ENCODE measurements at places on chromosomes 2 and 18.
A peak's percentile ranks its signal among the peaks of the same experiment; 100 is the strongest.

DNA sequence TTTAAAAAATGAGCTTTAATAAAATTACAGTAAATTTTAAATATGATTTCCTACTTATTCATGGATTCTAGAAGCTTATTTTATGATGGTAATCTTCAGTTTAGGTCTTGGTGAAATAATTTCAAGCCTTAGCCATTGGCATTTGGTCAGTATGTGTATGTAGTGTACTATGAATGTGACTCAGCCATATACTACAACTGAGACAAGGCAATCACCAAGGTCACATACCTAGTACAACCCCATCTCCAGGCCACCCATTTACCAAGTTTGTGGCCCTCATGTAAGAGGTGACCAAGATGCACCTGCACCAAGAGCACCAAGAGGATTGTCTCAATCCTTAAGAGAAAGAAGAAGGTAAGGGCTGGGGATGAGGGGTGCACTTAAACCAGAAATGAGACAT is 54.8 kb upstream of the FRZB start:
- no peak for DNase-seq

DNA sequence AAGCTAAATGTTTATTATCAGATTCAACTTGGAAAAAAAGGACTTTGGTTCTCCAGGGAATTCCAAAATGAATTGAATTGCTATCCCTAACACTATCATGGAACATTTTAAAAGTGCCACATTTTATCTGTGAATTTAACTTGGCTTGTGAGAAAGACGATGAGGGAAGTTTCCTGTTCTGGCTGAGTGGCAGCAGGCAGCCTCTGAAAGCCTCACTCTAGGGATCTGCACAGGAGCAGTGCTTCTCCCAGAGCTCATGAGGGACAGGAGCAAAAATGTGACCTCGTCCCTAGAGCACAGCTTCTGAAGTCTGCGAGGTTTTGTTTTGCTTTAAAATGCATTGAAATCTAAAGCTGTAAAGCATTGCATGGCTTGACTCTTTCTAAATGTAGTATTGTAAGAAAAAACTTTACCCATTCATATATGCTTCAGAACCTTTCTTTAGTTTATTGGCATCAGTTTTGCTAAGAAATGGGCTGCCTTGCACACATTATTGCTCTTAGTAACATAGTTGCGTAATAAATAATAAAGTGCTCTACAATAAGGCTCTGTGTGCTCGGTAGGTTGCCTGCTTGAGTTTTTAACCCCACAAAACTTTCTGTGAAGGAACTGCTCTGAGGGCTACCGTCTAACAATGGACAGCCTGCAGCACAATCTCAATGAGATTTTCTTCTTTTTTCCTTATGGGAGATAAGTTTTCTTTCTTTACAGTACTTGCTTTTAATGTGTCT is 136.2 kb upstream of the CDCA7 start:
- DNase-seq = peak; percentile 10

DNA sequence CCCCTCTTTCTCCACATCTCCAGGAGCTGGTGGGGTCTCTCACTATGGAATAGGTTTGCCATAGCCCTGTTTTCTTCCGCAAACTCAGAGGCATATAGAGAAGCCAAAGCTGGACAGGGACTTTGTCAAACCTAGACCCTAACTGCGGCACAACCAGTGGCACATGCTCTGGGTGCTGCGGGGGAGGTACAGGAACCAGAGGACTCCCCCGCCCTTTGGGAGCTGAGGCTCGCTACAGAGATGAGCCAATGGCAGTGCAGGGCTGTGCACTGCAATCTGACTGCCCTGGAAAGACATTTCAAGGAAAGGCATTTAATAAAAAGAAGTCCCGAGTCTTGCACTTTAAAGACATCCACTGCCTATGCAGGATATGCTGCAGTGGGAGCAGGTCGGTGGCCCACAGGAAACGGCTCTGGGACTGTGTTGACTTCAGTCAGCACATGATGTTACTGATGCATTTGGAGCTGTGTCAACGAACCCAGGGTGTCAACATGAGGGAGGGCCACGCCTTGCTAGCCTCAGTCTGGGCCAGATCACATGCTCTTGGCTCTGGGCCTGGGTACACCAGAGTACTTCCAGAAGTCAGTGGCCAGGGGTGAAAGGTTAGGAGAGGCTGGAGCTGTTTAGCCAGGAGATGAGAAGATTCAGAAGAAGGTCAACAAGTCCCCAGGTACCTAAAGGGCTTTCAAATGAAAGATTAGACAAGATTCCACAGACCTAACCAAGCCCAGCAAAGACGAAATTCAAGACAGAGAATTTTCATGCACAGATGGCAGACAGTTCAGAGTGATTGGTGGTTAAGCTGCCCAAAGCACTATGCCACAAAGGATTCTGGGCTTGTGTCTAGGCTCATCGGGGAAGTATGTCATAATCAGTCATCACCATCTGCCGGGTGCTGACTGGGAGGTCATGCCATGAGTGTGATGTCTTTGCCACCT is 8.2 kb downstream of the SLC35F6 start:
- DNase-seq = peak; percentile 63

DNA sequence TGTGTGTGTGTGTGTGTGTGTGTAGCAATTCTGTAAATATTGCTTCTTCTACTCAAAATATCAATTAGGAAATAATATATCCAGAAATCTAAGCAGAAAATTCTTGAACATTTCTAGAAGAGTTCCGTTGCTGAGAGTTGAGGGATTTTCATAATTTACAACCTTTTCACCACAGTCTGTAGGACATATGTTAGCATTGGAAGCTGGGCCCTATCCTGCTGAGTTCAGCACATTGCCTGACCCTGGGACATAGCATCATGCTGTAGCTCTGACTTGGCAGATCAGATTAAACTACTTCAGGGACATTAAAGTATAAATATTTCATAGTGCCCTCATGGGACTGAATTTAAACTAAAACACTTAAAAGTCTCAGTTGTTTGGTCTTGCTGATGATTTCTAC is 129.2 kb upstream of the KCNH7 start:
- DNase-seq = no peak

GRCh38 chr2:30984148-30984547 is 154.1 kb downstream of the GALNT14 start:
- no peak for DNase-seq

DNA sequence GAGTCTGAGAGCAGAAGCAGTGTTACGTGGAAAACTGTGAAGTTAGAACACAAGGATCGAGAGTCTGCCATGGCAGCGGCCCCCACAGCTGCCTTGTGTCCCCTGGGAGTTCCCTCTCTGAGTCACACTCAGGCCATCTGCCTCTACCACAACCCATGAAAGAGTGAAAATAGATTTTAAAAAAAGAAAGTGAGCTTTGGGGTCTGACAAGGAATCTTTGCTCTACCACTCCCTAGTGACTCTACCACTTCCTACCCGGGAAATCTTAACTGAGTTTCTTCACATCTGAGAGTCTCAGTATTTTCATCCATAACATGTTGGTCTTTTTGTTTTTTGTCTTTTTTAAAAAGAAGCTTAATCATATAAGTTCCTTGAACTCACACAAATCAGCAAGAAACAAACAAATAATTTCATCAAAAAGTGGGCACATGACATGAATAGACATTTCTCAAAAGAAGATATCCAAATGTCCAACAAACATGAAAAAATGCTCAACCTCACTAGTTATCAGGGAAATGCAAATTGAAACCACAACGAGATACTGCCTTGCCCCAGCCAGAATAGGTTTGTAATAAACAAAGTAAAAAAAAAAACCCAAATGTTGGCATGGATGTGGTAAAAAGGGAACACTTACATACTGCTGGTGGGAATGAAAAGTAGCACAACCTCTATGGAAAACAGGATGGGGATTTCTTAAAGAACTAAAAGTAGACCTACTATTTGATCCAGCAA is 2.4 kb upstream of the MSGN1 start:
- peak; percentile 11 for DNase-seq

- DNase-seq = no peak
Observed at GRCh38 chr2:50538147-50538546, 493.8 kb downstream of the NRXN1 start.

- DNase-seq = peak; percentile 63
Observed at GRCh38 chr2:138827426-138828054, 47.4 kb upstream of the NXPH2 start.

DNA sequence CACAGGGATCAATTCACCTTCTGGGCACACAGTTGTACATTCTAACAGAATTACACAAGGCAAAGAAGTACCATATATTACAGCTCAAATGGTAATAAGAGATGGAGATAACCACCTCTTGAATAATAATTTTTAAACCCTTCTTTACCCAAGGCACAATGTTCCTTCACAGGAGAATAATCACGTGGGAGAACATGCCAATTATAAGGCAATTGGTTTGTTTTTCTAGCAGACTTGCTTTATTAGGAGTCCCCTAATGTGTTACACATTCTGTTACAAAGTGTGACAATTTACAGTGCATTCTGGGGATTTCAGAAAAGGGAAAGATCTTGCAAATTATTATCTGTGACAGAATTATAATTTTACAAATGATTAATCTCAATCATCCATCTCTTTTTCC is 380.3 kb downstream of the RND3 start:
- DNase-seq = no peak

DNA sequence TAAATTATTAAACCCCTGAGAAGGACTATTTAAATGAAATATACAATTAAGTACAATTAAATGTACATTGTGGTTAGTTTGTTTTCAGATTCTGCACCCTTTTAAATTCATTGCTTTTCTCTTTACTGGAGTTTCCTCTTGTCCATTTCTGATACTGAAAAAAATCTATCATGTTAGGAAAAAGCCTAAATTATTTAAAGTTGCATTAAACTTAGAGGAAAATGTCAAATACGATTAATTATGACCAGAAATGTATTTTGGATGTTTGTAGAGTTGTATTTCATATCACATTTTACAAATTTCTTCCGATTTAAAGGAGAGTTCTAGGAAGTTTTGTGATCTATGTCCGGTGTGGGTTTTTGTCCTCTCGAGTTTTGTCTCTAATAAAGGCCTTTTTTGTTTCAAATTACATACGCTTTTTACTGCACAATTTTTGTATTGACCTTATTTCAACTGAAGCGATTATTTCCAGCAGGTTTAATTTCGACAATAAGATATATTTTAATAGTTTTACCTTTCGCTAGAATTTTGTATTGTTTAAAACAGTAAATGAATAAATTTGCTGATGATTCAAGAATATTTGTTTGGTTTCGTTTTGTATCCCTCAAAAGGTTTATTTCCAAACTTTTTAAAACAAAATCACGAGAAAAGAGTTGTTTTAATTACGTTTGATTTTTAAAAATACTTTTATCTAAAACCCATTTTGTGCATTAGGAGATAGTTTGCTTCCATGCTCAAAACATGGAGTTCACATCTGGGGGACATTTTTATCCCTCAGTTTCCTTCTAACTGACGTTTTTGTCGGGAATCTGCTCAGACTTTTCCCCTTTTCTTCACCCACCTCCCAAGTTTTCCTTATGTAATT is 3.3 kb upstream of the SATB2 start:
- DNase-seq = peak; percentile 15

- no peak for DNase-seq
Observed at GRCh38 chr18:9868857-9869714, 16.7 kb upstream of the TXNDC2 start.

DNA sequence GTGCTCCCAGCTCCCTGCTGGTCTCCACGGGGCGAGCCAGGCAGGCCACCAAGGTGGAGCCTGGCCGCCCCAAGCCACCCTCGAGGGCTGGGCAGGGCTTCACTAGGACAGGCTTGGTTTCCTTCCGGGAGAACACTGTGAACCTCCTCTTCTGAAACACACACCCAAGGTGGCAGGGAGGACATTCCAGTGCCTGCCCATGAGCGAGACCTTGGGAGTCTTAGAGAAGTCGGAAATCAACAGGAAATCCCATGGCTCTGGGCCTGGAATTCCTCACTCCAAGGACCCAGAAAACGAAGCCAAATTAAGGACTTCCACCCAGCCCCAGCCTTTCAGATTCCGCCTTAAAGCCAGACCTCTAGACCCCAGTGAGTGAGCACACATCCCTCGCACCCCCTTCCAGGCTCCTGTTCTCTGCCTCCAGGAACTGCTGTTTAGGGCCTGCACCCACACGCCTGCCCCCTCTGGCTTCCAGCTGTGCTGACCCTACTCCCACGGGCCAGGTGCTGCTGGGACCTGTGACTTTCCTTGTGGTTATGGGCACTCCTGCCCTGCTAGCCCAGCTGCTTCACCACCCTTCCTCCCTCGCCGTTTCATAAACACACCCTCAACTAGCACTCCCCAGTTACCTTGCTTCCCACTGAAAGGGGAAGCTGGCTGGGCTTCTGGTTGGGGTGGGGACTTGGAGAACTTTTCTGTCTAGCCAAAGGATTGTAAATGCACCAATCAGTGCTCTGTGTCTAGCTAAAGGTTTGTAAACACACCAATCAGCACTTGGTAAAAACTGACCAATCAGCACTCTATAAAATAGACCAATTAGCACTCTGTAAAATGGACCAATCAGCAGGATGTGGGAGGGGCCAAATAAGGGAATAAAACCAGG is 13.7 kb downstream of the GPR17 start:
- no peak for DNase-seq

DNA sequence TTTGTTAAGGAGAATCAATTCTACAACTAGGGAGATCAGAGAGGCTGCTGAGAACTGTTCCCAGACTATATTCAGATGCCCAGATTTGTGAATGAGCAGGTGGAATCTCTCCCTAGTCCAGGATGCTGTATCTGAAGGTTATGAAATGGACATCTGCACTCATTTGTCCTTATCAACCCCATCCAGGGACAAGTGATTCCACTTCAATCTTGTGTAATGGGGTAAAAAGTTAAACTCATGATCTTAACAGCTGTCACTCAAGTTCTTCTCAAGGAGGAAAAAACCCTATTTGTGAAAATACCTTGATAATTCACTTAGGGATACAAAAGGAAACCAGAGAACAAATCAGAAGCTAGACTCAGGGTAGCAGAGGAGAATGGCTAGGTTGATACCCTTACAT is 144.8 kb downstream of the PLCL1 start:
- no peak for DNase-seq

GRCh38 chr2:168700615-168701245 is 101.7 kb upstream of the NOSTRIN start:
- peak; percentile 58 for DNase-seq

Measured in EH (cell line).